Dorsolateral prefrontal cortex (tissue), 122 donors: ENCODE measurements at places on chromosomes 5 and 9.

- no peak for DNase-seq
Observed at GRCh38 chr9:132543960-132544359, 38.4 kb upstream of the BARHL1 start.

- DNase-seq = no peak
Observed at GRCh38 chr9:113668061-113668460, 204.5 kb downstream of the RGS3 start.

- DNase-seq = no peak
Observed at GRCh38 chr5:137320056-137321045, 178.8 kb downstream of the SPOCK1 start.

- DNase-seq = no peak
Observed at GRCh38 chr5:33808699-33809098, 83.1 kb downstream of the ADAMTS12 start.

GRCh38 chr5:102600964-102601363 lies 102.2 kb upstream of the SLCO6A1 start:
- no peak for DNase-seq

GRCh38 chr5:39092581-39093351 lies 18.6 kb upstream of the RICTOR start:
- no peak for DNase-seq

DNA sequence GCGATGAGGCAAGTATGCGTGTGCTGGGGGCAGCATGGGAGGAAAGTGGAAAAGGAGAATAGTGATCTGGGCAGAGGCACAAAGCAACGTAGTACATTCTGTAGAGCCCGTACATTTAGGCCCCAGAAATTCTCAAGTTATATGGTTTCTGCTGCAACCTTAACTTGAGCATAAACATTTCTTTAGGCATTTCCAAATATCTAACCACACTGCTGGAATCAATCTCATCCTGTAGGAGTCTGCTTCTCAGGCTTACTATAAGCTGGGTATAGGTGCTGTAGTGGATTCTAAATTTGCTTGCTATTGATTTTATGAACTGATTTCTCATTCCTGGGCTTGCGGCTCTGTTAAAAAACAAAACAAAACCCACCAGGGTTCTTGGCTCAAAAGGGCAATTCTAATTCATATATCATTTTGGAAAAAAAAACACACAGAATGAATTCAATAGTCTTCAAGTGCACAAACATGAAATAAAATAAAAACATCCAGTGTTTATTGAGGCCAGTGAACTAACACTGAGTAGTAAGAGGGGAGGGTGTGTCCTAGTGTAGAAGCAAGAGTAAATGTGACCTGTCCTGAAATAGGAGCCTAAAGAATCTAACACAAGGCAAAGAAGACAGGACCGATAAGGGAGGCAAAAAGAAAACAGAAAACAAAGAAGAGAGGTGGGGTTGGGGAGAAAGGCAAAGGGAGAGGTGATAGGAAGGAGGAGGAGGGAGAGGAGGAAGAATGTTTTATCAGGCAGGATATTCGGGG lies 145.5 kb upstream of the LHFPL2 start:
- no peak for DNase-seq

GRCh38 chr5:1801222-1801966 lies at the start of gene NDUFS6:
Gene NDUFS6, plus strand, starts transcription at chr5:1801407. Its CDS starts 11 bp downstream, at chr5:1801418.
- DNase-seq = peak; percentile 90

DNA sequence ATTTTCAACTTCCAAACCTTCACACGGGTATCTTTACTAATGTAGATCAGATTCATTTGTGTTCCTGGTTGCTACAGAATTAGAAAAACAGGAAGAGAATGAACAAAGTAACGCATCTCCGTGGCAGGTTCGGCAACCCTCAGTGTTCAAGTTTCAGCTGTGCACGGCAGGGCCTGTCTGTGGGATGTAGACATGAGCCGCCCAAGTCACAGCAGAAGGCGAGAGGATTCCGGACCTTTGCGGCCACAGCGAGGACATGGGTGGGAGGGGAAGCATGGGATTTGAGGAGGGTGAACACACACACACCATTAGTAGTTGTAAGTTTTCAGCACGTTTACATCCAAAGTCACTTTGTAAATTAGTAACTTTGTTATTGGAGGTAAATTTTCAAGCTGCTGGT lies 31.7 kb upstream of the CEP72 start:
- DNase-seq = no peak

DNA sequence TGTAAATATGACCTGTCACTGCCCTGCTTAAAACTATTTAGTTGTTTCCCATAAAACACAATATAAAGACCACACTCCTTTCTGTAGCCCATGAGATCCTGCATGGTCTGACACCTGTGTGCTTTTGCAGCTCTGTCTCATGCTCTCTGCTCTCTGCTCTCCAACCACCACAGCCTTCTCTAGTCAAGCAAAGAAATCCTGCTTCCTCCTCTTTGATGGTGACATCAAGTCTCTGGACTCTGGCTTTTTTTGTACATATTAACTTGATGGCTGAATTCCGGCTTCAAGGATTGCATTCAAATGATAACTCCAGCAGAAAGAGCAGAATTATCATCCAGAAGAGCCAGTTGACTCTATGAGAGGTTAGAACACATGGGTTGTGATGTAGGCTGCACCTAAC lies 58.2 kb downstream of the CHSY3 start:
- DNase-seq = no peak

GRCh38 chr5:154078272-154078671 lies 39.5 kb downstream of the MFAP3 start:
- DNase-seq = no peak

DNA sequence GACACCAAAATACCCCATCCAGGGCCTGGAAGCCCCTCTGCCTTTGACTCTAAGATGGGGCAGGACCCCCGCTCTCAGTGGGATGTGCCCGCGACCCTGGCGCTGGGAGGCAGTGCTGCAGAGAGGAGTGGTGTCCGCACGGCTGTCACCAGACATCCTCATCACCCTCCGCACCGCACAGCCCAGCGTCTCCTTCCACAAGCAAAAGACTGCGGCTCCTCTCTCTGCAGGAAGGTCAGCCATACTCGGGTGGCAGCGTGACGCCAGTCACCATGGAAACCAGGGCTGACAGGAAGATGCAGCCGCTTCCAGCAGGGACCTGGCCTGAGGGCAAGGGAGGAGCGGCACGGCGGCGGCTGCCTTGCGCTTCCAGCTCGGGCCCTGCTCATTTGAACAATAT lies 17.1 kb upstream of the SLC6A3 start:
- DNase-seq = no peak

- no peak for DNase-seq
Observed at GRCh38 chr9:121472446-121472845, 27.2 kb downstream of the GGTA1 start.

DNA sequence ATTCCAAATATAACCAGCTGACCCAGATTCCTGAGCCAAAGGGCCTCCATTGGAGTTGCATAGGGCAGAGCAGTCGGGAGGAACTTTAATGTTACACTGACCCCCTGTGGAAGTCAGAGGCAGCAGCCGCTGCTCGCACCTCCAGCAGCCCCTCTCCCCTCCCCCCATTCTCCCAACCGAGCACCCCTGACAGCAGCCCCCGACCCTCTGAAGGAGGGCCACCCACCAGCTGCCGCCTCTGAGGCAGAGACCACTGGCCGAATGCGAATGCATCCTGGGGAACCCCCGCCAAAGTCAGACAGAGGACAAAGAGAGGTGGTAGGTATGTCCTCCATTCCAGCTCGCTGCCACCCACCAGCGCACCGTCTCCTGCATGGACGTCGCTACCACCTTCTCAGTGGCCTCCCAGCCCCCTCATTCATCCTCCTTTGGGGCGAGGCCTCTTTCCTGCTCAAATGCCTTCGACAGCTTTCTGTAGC lies 231.0 kb downstream of the CDK5RAP2 start:
- peak; percentile 31 for DNase-seq

DNA sequence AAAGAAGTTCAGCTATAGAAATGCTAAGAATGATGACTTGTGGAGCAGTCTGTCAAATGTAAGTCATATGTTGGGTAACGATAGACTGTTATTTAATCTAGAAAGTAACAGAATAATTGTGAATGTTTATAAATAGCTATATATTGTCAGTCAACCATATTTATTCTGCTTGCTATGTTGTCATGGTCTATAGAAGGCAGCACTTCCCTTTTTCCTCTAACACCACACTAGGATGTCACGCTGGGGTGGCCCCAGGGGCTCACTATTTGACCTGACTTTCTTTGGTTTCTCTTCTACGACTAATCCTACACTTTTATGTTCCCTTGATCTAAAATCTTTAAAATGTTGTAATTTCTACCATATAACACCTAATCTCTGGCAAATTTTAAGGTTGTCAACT lies 20.5 kb downstream of the ERAP2 start:
- no peak for DNase-seq

DNA sequence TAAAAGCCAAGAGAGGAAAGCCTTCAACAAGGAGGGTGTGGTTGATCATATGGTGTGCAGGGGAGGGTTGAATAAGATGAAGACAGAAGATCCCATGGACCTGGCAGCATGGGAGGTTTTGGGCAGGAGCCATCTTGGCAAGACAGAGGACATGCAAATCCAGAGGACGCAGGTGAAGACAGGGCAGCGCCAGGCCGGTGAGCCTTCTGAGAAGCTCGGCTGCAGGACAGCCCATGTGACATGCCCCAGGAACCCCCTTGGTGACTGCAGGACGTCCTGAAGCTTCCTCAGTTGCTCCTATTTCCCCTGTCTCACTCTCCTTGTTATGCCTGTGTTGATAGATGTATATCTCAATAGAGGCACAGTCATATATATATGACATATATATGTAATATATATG lies 159.4 kb downstream of the GADD45G start:
- DNase-seq = no peak

- no peak for DNase-seq
Observed at GRCh38 chr5:135264451-135265440, 134.3 kb downstream of the MACROH2A1 start.

DNA sequence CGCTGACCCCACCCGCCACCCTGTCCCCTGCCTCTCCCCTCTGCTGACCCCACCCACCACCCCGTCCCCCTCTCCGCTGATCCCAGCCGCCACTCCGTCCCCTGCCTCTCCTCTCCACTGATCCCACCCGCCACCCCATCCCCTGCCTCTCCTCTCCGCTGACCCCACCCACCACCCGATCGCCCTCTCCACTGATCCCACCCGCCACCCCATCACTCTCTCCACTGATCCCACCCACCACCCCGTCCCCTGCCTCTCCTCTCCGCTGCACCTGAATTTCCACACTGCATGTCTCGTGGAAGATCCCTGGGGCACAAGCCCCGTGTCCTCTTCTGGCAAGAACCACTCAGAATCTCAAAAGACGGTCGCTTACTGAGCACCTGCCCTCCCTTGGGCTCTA lies 53.4 kb upstream of the OLFM1 start:
- DNase-seq = no peak

GRCh38 chr9:88230612-88231011 lies 92.3 kb upstream of the SPATA31C2 start:
- DNase-seq = no peak

- no peak for DNase-seq
Observed at GRCh38 chr5:116297296-116297814, 212.5 kb downstream of the COMMD10 start.

GRCh38 chr9:2248768-2249265 lies 233.7 kb downstream of the SMARCA2 start:
- DNase-seq = no peak

DNA sequence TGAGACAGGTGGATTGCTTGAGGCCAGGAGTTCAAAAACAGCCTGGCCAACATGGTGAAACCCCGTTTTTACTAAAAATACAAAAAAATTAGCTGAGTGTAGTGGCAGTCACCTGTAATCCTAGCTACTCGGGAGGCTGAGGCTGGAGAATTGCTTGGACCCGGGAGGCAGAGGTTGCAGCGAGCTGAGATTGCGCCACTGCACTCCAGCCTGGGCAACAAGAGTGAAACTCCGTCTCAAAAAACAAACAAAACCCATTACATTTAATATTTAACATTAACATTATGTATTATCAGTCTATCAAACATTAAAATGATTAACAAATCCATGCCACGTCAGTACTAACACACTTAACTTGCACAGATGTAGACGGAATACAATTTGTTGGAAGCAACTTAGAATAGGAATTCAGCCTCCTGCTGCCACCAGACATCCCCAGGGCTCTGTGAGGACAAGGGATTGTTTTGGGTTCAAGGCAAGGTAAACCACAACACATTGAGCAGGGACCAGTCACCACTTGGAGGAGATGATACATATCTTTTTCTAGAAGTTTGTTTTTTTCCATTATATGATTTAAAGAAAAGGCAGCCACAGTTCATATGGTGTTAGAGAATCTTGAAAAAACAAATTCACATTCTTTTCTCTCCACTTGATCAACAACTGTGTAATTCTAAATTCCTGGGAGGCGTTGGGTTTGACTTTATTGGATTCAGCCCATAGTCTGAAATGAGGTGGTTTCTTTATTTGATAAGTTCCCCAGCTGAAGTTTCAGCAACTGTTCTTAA lies 104.1 kb upstream of the BASP1 start:
- no peak for DNase-seq

- DNase-seq = no peak
Observed at GRCh38 chr5:35622974-35623373, 5.3 kb downstream of the SPEF2 start.
